ENCODE measurements at places on chromosomes 1 and 21.

- DNase-seq = no peak
Observed at GRCh38 chr1:66239834-66240233, 294.1 kb upstream of the SGIP1 start.

DNA sequence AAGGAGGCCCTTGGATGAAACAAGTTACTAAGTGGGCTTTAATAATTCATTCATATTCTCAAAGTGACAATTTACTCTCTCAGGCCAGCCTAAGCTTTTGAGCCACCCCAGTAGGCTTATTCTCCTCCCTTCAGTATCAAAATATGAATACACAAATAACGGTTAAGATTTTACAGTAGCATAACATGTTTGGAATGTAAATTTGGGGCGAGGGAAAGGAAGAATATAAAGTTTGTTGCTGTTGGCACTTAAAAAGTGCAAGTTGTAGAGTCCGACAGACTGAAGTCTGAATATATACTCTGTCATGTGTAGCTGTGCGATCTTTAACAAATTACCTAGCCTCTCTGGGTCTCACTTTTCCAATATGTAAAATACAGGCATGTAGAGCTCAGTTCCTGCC is 22.6 kb upstream of the MYSM1 start:
- DNase-seq = no peak

DNA sequence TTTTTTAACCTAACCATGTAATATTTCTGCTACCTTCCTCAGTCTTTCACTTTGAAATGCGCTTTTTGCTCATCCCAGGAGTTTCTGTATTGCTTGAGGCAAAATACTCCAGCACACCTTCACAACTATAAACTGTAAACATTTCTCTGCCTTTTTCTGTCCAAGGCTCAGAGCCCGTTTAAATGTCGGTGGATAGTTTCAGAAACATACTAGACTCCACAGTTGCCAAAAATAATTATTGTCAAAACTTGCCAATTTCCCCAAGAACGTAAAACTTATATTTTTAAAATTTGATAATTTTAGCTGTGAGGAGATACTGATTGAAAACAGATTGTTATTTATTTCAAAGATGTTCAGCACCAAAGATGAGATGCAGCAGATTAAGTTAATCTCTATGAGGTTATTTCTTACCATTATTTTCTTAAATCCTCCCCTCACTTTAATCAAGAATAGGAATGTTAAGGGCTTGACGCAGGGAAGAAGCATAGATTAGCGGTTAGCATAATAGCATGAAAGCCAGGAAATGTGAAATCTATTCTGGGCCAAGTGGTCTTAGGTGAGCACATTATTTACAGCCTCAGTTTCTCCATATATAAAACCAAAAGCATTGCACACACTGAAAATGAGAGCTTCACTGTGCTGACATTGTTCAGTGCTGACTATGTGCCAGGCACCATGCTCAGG is 91.5 kb upstream of the ESRRG start:
- no peak for DNase-seq

- DNase-seq = no peak
Observed at GRCh38 chr1:97545446-97545845, 375.4 kb downstream of the DPYD start.

DNA sequence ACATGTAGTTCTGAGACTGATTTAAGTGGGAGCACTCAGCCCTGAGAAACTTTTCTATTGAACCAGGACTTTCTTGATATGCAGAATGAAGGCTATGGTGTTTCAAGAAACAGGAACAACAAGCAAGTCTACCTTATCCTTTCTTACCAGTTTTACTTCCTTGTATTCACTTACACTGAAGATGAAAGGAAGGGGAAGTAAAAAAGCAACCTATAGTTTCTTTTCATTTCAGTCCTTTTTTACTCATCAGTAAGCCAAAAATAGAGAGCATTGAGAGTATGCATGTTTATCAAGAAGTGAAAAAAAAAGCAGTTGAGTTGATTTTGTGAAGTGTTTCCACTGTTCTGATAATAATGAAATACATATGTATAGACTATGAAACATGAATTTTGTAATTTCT is 1010.3 kb downstream of the AMY1C start:
- no peak for DNase-seq

DNA sequence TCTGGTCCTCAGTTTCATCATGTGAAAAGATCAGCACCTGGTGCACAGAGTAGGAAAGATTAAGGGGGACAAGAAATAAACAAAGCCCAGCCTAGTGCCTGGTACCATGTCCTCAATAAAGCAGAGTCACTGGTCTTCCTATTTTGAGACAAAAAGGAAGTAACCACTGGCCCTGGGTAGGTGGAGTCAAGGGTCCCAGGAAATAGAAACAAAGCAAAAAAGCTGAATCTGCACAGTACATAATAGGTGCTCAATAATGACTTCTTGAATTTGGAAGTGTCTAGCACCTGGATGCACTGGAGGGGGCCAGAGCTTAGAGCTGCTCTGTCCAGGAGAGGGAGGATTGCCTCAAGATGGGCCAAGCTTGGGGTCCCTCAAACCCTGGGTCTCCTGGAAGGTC is 1.9 kb upstream of the EPHB2 start:
- no peak for DNase-seq

DNA sequence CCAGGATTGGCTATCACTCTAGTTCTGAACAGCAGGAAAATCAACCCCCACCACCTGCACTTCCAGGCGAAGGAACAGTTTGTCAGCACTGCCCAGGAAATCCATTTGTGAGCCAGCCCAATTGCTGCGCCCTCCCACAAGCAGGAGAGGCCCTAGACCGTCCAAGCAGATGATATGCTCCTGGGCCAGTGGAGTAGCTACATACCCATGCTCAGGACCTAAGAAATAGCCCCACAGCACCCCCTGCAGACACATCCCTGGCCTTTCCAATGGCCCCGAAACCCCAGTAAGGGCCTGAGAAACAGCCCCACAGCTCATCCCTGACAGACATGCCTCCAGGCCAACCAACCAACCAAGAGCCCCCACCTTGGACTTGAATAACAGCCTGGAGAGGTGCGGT is 111.5 kb upstream of the ZC3H11B start:
- no peak for DNase-seq

DNA sequence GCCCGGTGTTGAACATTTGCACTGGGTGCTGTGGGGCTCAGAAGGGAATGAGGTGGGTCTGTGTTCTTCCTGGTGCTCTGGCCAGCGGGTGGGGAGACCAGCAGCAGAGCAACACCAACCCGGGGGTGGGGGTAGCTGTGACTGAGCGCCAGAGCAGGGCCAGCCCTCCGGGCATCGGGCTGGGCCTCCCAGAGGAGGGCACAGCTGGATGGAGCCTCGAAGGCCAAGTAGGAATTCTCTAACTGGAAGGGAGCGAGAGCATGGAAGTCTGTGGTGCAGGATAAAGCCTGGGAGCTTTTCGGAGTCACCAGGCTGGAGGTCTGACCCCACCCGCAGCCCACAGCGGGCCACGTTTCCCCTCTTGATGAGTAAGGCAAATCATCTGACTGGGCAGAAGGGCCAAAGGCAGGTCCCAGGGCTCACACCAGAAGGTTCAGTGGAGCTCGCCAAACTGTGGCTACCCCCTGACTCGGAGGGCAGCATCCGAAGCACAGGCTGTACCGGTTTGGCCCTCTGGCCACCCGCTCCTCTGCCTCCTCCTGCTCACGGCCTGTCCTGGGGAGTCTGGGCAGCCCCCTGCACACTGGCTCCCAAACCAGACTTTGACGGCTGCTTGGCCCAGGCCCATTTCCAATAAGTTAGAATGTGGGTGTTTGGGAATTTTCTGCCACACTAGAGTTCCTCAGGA is 18.8 kb downstream of the SLC1A7 start:
- no peak for DNase-seq

GRCh38 chr1:219568733-219569132 is 44.2 kb downstream of the ZC3H11B start:
- DNase-seq = no peak

DNA sequence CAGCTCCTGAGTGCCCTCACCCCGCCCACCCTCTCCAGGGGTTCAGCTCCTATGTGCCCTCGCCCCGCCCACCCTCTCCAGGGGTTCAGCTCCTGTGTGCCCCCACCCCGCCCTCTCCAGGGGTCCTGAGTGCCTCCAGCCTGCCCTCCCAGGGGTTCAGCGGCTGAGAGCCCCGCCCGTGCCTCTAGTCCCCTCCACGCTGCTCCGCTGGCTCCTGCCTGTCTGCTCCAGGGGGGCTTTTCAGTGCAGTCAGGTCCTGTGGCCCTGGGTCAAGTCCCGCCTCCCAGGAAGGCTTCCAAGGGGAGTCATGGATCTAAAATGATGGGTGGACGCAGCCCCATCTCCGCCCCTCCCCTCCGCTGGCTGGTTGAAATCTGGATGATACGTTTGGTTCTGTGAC is 33.8 kb downstream of the SLX9 start:
- no peak for DNase-seq

DNA sequence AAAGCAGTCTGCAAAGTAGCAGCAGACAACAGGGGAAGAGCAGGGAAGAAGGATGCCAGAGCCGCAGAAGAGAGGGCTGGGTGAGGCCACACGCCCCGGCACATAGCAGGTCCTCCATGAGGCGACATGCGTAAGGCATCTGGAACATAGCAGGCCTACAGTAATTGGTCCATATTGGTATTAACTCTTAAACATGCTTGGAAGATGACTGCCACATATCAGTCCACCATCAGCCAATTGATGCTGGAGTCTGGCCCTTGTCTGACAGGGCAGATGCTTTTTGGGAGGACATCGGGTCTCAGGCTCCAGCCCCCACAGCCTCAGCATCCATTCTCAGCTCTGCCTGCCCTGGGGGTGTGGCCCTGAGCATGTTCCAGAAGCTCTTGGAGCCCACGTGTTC is 93.7 kb downstream of the TAS1R2 start:
- DNase-seq = no peak
